ENCODE measurements at places on chromosomes 13 and 19.
A peak's percentile ranks its signal among the peaks of the same experiment; 100 is the strongest.

DNA sequence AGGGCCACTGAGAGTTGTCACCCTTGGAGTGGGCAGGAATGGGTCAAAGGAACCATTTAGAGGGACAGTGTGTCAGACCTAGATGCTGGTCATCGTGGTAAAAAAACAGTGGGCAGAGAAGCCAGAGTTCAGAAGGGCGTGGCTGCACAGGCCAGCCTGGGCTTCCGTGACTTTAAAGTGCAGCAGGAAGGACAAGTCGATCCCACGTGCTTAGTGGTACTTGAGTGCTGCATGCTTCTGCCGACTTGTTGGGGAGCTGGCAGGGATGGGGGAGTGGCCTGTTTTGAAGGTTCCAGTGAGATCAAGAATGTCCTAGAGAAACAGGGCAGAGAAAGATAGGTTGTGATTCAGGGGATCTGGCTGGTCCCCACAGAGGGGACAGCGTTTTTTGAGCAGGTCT lies 17.0 kb downstream of the LYL1 start:
- DNase-seq, result no peak

DNA sequence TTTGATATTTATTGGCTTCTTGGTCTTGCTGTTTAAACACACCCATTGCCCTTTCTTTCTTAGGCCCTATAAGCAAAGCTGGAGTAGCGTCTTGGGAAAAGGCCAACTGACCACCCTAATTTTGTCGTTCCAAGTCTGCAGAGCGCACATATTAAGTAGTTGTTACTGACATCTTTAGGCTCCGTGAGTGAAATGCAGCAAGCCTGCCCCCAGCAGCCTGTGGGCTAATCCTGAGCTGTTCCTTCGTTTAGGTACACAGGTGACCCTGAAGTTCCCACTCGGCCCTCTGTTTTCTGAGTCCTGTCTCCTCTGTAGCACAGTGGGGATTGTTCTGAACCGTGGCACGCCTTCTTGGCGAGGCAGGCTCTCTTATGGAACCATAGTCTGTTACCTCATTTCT lies 170.5 kb downstream of the STK24 start:
- no peak for DNase-seq

- DNase-seq, result no peak
Observed at GRCh38 chr13:88585861-88586260, 914.7 kb downstream of the SLITRK5 start.

GRCh38 chr19:40192758-40193586 lies 1.7 kb downstream of the MAP3K10 start:
- DNase-seq, result no peak

- no peak for DNase-seq
Observed at GRCh38 chr13:51999510-51999911, 11.7 kb downstream of the ATP7B start.

GRCh38 chr19:7211191-7211951 lies 82.8 kb downstream of the INSR start:
- no peak for DNase-seq

DNA sequence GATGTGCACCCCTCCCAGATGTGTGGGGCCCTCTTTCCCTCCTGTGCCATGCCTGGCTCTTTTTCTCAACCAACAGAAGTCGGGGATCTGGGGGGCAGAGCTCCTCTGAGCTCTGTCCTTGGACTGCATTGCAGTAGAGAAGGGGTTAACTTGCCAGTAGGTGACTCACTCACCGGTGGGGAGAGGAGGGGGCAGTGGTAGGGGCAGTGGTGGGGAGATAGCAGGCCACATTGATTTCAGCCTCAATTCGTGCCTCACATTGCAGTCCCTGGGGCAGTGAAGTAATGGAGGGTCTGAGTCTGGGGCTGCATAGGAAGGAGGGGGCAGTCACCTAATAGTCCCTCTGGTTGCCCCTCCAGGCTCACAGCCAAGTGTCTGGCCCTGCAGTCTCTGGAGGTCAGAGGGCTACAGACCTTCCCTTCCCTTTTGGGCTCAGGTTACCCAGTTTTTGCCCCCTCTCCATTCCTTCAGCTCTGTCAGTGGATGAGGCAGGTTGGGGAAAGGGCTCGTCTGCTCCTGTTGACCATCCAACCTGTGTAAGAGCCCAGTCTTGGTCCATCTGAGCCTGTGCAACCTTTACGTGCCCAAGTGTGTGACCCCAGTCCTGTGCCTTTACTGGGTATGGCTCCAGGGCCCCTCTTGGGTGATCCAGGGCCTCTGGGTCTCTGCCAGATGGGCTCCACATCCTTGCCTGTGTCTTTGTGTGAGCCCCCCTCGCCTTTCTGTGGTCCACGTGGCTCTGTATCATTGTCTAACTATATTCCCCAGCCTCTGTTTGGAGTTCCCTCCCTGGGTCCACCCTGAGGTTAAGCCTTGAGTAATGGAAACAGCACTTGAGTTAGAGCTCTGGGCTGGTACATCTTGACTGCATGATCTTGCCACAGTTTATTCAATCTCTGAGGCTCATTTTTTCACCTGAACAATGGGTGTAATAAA lies 13.0 kb downstream of the CIC start:
- DNase-seq, result no peak

- DNase-seq, result no peak
Observed at GRCh38 chr13:31982540-31982939, 49.0 kb upstream of the FRY start.

DNA sequence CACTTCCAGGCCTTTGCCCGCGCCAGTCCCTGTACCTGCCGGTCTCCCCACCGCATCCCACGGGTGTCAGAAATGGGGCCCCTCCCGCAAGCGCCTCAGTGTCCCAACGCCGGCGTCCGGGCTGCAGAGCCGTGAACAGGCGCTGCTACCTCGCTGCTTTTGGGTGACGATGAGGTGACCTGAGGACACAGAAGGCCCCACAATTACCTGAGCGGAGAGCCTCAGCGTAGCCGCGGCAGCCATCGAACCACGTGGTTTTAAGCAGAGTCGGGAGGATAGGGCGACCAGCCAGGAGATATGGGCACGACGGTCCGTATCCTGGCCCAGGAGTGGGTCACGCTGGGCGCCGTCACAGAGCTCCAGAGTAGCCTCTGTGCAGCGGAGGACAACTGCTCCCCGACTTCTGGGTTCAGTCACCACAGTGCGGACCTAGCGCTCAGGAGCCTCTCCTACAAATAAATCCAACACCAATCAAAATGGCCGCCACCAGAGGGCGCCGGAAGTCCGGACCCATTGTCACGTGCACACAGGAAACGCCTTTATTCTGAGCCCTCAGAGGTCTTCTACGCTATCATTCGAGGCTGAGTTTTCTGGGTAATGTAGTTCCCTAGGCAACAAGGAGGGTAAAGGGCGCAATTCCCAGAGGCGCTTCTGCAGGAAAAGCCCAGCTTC lies at the start of gene ZNF814:
TSS of gene ZNF814 (minus strand) at position 478 of the 672 bp plus-strand sequence. CDS start at position 243, 235 bp downstream.
- no peak for DNase-seq

- DNase-seq, result no peak
Observed at GRCh38 chr13:109655206-109655600, 131.2 kb downstream of the IRS2 start.

DNA sequence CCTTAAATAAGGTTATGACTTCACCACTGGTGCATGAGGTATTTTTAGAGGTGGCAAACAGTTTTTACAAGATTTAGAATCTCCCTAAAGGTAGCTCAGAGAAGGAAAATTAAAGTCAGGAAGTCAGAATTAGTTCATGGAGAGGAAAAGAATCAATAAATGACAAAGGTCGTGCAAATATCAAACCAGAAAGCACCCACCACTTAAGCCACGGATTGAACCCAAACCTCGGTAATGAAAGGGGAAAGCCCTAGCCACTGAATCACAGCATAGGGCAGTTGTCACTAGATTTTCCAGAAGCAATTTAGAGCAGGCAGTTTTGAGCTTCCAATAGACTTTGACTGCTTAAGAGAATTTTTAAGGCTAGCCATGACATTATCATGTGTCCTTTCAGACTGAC lies 1590.4 kb downstream of the SLITRK1 start:
- DNase-seq, result no peak

DNA sequence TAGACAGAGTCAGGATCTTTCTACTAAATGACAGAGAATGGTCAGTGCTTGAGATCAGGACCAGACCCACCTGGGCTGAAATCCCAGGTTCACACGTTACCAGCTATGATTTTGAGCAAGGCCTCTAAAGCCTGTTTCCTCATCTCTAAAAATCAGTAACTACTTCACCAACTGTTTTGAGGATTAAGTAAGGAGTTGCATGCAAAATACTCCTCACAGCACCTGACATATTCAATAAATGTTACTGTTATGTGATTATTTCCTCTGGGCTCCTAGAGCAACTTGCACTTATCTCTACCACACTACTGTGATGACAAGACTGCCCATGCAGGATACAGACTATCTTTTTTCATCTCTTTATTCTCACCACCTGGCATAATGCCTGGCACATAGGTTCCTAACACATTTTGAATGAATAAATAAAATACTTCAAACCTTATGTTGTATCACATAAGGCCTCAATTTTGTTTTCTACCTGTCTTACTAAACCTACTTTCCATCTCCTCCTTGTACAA lies 1.8 kb downstream of the KATNAL1 start:
- DNase-seq, result no peak

DNA sequence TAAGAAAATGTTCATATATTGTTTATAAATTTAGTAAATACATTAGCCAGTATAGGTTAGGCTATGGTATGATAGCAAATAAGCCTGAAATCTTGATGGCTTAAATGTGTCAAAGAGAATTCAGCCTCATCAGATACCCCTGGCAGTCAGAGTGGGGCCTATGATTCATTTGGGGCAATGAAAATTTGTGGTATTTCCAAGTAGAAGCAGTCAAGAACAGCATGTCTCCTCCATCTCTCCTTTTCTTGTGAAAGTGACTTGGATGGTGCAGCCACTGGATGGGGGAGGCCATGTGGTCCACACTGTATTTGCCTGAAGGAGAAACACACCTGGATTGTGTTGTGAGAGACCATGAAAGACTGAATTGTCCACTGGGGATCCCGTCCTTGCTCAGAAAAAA lies 82.7 kb downstream of the DLEU7 start:
- DNase-seq, result no peak

- DNase-seq, result no peak
Observed at GRCh38 chr13:113442354-113442984, 10.8 kb downstream of the ADPRHL1 start.

DNA sequence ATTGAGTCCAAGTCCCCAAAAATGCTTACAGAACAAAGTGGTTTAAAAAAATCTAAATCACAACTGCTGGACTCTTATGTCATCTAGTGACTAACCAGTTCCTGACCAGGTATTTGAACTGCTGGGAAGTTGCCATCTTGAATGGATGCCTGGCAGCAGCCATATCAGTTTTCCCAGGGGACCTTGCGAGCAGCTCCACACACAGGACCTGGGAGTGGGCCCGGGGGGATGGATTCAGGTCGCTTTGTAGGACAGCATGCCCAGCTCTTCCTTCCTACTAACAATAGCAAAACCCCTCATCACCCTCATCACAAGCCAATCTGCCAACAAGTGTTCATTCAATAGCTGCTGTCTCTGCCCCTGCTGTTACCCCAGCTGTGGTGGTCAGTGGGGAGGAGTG lies 65.3 kb downstream of the KCTD15 start:
- DNase-seq, result no peak

GRCh38 chr19:35044317-35045117 lies 3.0 kb downstream of the HPN start:
- no peak for DNase-seq

- no peak for DNase-seq
Observed at GRCh38 chr13:22517544-22517943, 663.2 kb upstream of the SGCG start.

- no peak for DNase-seq
Observed at GRCh38 chr13:48879432-48879831, 96.3 kb upstream of the FNDC3A start.

- DNase-seq, result no peak
Observed at GRCh38 chr13:110875241-110875640, 39.6 kb downstream of the ANKRD10 start.

- DNase-seq, result peak; percentile 73
Observed at GRCh38 chr13:59425211-59425741, 738.5 kb downstream of the DIAPH3 start.

Data from NCI-H187 treated with DMSO at 0.1 percent for 48 hours (cell line).